ENCODE measurements at places on chromosomes 1 and 21.
A peak's percentile ranks its signal among the peaks of the same experiment; 100 is the strongest.

DNA sequence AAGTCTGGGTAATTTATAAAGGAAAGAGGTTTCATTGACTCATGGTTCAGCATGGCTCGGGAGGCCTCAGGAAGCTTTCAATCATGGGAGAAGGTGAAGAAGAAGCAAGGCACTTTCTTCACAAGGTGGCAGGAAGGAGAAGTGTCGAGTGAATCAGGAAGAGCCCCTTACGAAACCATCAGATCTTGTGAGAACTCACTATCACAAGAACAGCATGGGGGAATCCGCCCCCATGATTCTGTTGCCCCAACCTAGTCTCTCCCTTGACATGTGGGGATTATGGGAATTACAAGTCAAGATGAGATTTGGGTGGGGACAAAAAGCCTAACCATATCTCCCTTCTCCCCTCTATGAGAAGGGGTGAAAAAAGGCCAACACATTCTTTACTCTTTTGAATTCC, 11.2 kb upstream of the IVNS1ABP start:
- DNase-seq, result no peak

DNA sequence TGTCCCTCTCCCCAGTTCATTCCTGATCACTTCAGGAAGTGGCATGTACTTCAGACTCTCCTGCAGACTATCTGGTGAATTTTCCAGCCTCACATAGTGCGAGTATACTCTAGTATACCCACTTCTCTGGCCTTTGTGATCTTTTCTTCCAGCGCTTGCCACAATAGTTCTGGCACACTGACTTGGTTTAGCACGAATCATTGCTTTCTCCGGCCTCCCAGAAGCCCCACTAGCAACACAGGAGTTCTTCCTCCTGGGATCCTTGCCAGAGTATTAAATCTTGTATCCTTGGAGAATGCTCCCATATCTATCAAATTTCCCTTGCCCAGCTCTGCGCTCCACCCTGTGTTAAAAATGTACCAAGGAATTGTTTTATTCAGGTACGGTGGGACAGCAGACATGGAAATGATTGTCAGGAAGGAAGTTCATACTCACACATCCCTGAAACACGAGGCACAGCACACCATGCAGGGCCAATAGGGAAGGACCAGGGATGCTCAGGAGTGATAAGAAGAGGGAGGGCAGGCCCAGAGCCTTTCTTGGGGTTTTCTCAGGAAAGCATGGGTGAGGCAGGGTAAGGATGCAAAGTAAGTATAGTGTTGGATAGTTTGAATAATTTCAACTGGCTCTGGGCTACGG, 136.7 kb downstream of the ADSS2 start:
- DNase-seq, result no peak

DNA sequence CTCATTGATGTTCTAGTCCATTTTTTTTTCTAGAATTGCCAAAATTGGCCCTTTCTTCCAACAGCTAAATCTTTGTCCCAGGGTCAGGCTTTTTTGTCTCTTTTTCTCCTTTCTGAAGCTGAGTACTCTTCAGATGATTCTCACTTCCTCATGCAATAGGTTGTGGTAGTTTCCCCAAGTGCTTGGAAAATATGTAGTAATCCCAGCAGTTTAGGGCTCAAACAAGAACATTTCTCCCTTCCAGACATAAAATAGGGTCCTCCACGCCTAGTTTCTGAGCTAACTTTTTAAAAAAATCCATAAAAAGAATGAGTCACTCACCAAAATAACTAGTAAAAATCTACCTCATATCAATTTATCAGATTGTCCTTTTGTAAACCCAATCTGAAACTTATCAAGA, 10.0 kb upstream of the MCOLN3 start:
- DNase-seq, result no peak

GRCh38 chr1:243487649-243488227, 231.9 kb downstream of the SDCCAG8 start:
- no peak for DNase-seq

DNA sequence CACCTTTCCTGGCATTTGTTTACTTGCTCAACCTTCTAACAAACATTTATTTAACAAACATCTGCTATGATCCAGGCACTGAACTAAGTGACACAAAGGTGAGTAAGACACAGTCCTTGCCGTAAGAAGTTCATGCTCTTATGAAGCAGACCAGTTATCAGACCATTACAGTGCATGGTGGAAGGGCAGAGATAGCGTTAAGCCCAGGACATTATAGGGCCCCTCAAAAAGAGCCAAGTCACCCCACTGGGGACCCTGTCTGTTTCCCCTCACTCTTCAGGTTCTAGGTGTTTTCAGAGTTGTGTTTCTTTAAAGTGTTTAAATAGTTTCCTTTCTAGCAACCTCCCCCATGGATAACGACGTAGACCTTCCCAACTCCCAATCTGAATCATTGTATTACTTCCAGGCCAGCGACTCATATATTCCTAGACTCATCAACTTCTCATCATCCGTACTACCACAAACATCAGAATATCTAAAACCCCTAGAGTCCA, 39.3 kb downstream of the TCP10L start:
- peak; percentile 8 for DNase-seq

DNA sequence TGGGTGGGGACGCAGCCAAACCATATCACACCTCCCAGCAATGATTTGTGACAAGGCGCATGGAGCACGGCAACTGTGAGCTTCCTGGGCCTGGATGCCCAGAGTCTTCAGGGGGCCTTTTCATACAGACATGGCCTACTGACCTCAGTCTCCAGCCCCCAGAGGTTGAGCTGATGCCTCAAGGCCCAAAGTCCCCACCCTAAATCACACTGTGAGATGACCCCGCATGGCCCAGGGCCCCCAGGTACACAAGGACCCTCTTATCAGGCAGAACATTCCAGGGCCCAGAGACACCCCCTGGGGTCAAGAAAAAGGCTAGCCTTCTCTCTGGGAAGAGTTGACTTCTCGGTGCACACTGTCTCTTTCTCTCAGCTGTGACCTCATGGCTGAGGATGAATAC, 179.7 kb upstream of the C1orf174 start:
- no peak for DNase-seq

DNA sequence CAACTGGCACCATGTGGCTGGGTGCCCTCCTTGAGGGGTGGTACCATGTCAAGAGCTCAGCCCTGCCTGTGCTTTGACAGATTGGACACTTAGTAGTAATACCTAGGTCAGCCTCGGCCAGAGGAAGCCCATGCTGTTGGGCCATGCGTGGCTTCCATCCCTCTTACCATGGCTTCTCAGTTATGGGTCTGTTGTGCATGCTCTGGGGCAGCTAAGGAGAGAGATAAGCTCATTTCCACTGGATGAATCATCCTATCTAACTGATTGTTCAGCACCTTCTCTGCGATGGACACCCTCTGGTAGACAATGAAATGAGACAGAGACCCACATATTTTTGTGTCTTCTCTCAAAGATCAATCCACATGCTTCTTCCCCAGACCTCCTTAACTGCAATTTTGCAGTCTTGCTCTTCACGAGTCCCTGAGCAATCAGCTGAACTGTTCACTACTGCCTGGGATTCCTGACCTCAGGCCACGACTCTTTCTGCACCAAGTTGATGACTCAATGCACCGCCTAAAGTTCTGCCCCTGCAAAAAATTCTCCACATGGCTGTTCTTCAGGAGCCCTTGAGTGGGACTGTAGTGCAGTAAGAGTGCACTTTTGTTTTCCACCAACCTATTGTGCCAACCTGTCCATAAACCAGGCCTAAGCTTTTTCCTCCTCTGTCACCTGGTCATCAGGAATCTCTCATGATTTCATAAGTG, 6.9 kb upstream of the TRIM62 start:
- DNase-seq, result no peak

DNA sequence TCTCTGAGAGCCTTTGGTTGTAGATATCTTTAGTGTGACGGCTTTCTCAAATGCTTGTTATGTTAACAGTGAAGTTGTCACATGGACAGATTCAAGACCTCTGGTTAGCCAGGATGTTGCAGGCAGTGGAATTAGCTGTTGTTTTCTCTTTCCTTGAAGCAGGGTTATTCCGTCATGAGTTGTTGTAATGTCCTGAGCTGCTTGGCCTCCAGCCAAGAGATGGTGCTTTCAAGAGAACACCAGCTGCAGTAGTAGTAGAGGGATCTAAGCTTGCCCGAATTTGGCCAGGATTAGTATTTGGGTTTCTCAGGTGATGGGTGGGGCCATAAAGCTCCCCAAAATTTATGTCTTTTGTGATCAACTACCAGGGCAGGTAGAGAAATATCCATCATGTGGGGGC, 13.4 kb downstream of the KCNE1 start:
- DNase-seq, result no peak

DNA sequence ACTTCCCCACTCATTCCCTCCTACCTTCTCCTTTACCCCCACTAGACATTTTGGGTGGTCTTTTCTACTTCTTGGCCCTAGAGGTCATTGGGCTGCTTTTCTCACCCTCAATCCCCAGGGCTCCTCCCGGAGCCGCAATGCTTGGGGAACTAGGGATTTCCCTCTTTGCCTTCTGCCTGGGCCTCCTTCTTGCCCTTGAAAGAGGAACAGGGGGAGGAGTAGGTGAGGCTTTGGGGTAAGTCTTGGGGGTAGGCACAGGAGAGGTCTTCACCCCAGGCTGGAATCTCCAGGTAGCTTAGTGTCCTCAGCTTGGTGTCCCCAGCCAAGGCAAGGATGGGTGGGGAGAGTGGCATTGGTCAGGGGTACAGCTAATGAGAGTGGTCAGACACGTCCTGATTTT, 56.2 kb upstream of the EPS8L3 start:
- no peak for DNase-seq
